T-helper 9 cell (primary cell): ENCODE measurements at places on chromosomes 6 and 20.

DNA sequence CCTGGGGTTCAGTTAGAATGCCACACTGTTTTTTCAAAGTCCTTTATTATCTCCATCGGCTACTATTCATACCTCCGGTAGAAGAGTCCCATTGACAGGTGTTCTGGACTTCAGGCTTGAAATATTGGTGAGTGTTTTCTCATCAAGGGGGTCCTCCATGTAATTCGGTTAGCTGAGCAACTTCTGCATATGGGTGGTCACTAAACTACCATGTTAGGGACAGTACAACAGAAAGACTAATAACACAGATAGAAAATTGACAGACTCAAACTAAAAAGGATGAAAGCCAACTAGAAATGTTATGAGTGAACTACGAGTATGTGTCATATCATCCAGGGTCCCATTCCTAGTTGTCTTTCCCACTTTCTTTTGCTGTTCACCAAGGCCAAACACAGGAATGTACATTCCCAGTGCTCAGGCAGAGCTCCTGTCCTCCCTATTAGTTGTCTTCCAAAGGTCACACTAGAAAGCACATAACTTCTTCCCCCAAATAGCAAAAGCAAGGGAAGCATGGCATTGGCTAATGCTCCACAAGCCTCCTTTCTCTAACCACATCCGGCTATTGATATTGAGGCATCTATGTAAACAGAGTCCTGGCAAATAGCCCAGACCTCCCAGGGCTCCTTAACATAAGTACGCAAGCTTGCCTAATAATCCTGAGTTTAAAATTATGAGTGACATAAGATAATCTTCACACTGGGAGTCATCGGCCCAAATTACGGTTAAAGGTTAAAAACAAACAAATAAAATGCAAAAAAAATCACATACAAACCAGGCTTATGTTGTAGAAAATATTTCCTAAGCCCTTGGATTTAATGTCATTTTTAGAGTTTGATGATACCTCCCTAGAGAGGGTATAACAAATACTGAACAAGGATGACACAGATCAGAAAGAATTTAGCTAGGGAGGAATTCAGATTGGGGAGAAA, 13.2 kb downstream of the CCN2 start:
- DNase-seq = no peak

DNA sequence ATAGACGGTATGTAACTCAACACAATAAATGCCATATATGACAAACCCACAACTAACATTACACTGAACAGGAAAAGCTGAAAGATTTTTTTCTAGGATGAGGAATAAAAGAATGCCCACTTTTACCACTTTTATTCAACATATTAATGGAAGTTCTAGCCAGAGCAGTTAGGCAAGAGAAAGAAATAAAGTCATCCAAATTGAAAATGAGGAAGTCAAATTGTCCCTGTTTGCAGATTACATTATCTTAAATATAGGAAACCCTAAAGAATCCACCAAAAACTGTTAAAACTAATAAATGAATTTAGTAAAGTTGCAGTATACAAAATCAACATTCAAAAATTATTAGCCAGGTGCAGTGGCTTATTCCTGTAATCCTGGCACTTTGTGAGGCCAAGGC, 24.6 kb upstream of the ADGB start:
- DNase-seq = no peak

- DNase-seq = no peak
Measured at GRCh38 chr6:106451439-106451838, 90.9 kb downstream of the CRYBG1 start.

DNA sequence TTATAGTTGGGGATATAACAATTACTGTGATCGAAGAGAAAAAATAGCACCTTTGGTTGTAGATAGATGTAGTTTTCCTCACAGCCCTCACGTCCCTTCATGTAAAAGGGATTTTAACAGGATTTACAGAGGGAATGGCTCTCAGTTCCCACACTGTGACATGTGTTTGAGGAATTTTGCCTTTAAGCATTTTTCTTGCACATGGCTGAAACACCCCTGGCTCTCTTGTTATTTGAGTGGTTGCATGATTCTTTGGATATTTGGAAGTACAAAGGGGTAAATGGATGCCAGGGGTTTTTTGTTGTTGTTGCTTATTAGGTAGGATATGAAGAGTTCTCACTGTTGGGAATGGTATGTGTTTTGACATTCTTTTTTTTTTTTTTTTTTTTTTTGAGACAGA, 48.2 kb downstream of the JAG1 start:
- DNase-seq = no peak

DNA sequence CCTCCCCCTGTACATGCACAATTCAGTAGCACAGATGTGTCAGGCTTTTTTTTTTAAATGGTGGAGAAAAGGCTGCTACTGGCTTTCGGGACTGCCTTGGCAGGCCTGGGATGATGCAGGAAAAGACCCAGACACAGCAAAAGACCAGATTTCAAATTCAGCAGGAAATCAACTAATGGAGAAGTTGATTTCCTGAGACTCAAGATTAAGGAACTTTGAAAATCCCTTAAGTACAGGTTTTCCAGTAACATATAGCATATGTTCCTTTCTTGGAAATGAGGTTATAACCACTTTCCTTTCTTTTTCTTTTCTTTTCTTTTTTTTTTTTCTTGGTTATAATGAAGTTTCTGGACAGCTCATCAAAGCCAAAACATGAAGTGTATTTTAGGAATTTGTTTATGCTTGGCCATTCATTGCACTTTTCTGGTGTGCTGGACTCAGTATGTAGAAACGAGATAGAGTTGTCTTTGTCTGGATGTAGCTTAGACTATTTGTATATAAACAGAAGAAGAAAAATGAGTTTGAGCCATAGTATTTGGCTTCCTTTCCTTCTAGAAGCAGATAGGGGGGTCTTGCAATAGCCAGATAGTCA, 119.4 kb downstream of the SASH1 start:
- no peak for DNase-seq

DNA sequence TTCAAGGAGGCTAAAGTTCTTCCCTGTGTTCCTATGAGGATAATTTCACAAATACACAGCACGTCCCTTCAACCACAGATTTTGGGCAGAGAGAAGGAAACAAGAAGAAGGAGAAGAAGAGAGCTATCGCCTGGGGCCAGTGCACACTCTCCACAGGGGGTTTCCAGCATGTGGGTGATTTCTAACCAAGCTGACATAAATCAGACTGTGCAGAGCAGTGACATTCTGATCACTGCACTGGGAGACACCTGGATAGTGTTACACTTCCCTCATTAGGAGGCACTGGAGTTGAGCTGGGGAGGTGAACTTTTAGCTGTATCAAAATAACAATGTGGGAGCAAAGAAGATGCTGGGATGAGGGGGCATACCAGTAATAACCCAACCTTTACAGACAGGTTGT, 71.8 kb upstream of the CENPW start:
- no peak for DNase-seq

- DNase-seq = no peak
Measured at GRCh38 chr6:168620578-168620977, 179.6 kb downstream of the SMOC2 start.

- no peak for DNase-seq
Measured at GRCh38 chr20:18662279-18663040, 74.6 kb downstream of the DTD1 start.
